DMS53 (cell line): ENCODE measurements at places on chromosomes 3 and 15.

GRCh38 chr3:54427941-54428871, 305.9 kb downstream of the CACNA2D3 start:
- peak; percentile 40 for DNase-seq

- DNase-seq = no peak
Measured at GRCh38 chr3:51935886-51936755, 5.6 kb downstream of the RRP9 start.

DNA sequence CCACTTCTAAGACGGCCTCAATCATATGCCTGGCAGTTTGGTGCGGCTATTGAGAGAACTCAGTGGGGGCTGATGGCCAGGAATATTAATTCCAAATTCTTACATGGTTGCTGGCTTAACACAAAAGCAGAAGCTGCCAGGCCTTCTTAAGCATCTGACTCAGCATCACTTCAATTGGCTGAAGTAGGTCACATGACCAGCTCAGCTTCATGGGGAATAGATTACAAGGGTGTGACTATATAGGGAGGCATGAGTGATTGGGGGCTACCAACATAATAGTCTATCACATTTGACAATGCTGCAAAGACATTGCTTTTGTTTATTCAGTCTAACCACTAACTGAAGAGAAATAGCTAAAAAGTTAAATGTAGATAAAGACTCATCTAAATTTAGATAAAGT, 101.6 kb upstream of the ANKRD28 start:
- DNase-seq = peak; percentile 20

DNA sequence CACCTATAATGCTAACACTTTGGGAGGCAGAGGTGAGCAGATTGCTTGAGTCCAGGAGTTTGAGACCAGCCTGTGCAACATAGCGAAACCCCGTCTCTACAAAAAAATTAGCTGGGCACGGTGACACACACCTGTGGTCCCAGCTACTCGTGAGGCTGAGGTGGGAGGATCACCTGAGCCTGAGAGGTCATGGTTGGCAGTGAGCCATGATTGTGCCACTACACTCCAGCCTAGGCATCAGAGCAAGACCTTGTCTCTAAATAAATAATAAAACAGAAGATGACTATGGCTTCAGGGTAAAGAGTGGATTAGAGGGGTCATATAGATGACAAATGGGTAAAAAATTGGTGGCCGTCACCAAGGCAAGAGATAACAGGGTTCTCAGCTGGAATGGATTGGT, 3.1 kb downstream of the SLC25A38 start:
- DNase-seq = no peak

DNA sequence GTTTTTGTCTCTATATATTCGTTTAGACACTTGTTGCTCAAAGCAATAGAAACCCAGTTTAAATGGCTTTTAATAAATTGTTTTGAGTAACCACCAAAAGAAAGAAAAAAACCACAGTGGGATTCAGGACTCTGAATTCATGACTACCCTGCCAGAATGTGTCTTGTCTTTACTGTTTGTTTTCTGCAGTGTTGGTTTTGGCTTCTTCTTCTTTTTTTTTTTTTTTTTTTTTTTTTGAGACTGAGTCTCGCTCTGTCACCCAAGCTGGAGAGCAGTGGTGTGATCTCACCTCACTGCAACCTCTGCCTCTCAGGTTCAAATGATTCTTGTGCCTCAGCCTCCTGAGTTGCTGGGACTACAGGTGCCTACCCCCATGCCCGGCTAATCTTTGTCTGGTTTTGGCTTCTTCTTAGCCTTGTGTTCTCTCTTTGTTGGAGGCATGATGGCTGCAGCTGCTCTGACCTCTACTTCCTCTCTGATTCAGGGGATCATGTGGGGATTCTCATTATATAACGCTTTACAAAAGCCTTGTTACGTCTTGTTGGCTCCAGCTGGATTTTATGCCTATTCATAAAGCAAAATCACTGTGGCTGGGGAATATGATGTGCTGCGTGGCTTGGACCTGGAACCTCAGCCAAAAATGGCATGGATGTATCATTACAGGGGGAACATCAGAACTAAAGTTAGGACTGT, 54.0 kb downstream of the PLS1 start:
- peak; percentile 28 for DNase-seq

- DNase-seq = no peak
Measured at GRCh38 chr3:106086038-106086437, 217.2 kb upstream of the CBLB start.

- no peak for DNase-seq
Measured at GRCh38 chr15:95459273-95459672, 871.2 kb upstream of the NR2F2 start.

DNA sequence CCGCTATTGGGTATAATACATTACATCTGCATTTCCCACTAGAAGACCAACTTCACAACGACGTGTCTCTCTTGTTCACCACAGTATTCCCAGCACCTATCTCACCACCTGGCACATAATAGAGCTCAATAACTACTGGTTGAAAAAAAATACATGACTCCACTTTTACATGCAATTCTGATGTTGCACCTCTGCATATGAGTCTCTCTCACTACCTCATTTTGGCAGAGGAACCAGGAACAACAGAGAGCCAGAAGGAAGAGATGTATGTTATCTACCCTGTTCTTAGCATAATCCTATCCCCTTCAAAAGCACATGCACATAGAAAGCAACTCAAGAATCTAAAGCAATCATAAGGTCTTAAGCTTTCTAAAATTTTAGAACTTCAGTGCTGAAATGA, 61.6 kb downstream of the SHQ1 start:
- no peak for DNase-seq

DNA sequence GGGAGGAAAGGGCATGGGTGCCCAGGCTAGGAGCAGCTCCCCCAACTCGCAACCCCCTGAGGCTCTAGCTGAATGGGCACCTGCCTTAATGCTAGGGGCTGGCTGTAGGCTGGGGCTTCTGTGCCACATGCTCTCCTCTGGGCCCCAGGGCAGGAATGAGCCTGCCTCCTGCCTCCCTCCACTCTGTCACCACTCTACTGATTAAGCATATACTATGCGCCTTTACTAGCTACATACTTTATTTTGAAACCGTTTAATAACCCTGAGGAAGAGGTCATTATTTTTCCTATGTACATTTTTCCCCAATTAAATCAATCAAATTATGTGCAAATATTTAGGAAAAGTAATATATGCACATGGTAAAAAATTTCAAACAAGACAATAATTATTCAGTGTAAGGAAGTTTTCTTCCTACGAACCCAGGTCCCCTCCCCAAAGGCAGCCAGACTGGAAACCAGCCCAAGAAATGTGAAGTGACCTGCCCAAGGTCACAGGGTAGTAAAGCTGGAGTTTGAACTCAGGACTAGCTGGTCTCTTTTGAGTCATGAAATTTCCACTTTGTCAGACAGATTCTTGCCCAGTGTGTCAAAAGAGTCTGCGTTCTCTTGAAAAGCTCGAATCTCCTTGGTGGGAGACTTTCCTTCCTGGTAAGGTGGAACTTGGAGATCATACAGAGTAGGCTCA, 122.5 kb downstream of the DNAJB8 start:
- no peak for DNase-seq

DNA sequence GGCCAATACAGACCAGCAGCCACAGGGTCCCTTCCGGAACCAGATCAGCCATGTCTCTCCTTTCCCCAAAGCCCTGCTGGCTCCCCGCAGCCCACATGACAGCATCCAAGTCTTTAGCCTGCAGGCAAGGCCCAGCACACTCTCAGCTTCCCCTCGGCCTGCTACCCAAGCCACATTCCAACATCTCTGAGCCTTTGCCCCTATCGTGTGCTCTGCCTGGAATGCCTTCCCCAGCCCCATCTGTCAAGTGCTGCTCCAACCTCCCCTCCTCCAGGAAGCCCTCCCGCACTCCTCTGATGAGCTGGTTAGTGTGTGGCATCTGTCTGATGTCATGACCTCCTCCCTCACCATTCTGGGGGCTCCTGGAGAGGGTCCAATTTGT, 8.5 kb downstream of the PLXND1 start:
- peak; percentile 38 for DNase-seq

- DNase-seq = peak; percentile 39
Measured at GRCh38 chr3:158167737-158168557, 58.1 kb downstream of the RSRC1 start.

DNA sequence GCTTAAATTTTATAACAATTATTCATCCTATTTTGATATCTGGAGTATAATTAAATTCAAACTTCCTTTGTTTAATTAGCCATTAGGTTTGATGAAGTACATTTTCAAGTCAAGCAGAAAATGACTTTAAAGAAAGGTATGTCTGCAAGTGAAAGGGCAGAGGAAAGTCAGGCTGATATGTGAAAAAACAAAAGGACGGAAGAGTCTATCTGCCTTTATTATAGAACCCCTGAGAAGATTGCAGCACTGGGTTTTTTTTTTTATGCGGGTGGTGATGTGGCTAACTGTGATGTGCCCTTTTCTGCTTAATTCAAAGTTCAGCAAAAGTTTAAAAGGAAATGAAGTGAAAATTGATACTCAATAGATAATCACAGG, 83.2 kb downstream of the COL8A1 start:
- DNase-seq = peak; percentile 41

DNA sequence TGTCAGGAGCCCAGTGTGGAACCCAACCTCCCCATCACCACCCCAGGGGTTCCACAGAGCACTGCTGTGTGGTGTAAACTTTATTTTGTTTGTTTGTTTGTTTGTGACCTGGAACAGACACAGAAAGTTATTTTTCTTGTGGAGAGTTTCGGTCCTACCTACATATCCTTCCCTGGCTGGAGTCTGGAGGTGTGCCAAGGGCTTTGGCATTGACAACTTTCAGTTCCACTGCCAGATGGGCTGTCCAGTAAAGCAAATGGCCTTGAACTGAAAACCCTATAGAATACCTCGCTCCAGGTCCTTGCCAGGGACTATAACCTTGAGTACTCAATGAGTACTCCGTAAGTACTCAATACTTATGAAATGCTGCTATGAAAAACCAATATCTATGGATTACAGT, 103.5 kb downstream of the MITF start:
- DNase-seq = no peak

DNA sequence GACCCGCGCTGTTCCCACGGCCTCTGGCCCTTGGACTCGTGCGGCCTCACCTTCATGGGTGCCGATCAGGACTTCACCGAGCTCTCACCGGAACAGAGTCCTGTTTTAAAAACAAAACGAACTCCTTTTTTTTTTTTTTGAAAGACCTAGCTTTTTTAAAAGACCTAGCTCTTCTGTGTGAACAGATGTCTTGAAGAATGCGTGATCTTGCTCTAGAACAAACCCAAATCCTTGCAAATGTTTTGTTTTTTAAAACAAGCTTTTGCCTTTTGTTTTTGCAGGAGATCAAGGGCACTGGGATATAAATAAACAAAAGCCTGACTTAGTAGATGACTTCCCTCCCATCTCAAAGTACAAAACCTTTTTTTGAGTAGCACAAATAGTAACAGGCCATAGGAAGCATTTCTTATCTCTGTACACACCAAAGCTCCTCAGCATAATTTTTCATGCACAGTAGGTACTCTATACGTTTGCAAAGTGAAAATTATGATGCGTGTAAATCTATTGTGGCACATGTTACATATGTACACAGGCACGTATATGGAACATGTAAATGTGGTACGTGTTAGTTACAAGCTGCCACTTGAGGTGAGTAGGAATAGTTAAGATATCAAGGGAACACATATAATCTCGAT, 1.1 kb upstream of the MSL2 start:
- peak; percentile 43 for DNase-seq

DNA sequence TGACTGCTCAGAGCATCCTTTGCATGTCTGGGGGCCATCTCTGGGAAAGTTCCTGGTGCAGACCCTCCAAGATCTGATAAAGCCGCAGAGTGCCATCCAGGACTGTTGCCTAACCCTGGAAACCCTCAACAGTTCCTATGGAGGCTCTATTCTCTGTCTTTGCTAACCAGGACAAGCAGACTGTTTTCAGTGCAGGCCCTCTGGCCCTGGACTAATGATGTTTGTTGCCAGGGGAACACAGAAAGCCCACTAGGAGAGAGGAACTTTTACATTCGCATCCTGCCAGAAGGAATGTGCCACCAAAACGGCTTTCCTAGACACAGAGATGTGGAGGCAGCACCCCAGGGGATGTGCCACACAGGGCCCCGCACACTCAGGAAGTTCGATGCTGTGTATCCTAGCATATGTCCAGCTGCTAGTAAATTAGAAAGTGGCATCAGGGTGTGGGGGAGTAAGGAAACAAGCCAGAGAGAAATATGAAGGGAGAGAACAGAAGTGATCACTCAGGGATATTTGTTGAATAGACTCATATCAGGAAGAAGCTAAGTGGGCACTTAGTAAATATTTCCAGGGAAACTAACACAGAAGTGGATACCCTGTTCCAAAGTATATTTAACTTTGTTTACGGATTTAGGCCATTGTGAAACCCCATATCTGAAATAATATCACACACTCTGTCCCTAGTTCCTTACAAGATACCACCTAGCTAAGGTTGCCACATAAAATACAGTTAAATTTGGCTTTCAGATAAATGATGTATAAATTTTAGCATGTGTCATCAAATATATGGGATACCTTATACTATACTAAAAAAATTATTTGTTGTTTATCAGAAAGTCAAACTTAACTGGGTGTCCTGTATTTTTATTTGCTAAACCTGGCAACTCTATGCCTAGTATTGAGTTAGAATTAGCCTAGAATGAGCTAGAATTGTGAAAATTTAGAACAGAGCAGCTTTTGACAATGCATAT, 29.9 kb upstream of the TMOD3 start:
- peak; percentile 1 for DNase-seq

GRCh38 chr15:98842192-98842972, 165.2 kb downstream of the PGPEP1L start:
- DNase-seq = no peak

GRCh38 chr3:8987226-8987625, 24.0 kb upstream of the RAD18 start:
- DNase-seq = no peak

- no peak for DNase-seq
Measured at GRCh38 chr3:42664438-42664803, 10.9 kb downstream of the ZBTB47 start.

GRCh38 chr15:33730815-33731214, 237.5 kb upstream of the CHRM5 start:
- DNase-seq = no peak

GRCh38 chr3:71127052-71127831, 456.3 kb downstream of the FOXP1 start:
- peak; percentile 2 for DNase-seq

DNA sequence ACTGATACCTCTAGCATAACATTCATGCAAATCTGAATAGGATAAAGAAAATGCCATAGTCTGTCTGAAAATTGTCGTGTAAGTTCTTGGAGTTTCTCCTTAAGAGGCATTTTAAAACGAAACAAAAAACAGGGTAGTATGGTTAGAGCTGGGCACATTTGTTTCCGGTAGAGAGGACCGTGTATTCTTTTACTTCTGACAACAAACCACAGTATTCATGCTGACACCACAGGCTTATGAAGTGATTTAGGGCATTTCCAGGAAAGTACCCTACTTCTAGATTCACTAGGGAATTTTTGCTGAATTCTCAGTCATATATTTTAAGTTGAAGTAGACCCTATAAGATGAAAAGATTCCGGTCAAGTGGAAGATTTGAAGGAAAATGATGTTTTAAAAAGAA, 541.3 kb downstream of the UNC13C start:
- DNase-seq = no peak

DNA sequence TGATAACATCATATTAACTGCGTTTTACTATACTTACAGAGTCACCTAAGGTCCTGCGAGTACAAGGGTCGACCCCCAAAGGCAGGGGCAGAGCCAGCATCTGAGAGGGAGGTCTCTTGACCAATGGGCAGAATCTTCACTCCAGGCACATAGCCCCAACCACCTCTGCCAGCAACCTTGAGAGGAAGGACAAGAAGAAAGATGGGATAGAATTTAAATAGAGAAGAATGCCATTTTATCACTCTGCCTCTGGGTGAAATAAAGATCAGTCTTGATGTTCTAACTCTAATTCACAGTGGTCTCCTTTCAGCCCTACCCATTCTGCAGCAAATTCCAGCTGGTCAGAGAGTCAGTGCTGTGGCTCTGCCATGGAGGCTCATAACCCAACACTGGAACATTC, 26.5 kb downstream of the KNG1 start:
- no peak for DNase-seq
